Transverse colon (tissue), 4 donors: ENCODE measurements at places on chromosomes 4 and X. TPM values are rescaled to one million over a fixed set of nuclear protein-coding genes. Genes with fewer than 3 reads are reported as not detected.

Gene MAEA
- total RNA-seq, result 211 TPM

GRCh38 chr4:46016306-46016705 is 107.5 kb downstream of the GABRG1 start:
- DNase-seq, result no peak

DNA sequence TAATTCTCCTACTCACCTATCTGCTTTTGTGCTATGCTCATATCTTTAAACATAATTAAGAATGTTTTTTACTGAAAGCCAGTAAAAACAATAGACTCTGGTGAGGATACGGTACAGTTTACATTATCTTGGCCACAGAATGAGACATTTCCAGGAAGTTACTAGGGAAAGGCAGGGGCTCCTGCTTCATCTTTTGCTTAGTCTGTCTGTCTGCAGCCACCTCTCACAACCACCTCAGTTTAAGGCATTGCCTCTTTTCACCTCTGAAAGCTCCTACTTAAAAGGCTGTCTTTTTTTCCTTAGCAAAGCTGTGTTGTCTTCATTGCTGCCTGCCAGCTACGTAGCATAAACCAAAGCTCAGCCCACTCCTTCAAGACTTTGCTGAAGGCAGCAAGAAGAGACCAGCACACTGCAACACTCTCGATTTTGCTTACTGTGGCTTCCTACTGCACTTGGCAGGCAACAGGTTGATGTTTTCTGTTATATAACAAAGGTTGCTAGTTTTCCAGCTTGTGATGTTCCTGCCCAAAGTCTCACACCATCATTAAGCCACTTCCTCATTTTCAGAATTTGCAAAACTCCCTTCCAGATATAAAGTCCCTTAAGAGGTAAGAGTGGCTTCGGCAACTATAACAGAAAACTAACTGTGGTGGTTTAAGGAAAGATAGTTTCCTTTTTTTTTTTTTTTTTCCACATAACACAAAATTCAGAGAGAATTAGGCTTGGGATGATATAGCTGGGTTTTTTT is 432.9 kb downstream of the GRXCR1 start:
- no peak for DNase-seq

GRCh38 chr4:89111833-89112563 is 665 bp downstream of the TIGD2 start:
- peak; percentile 25 for DNase-seq

Gene PPP1R2C
- not detected for total RNA-seq

Gene GPR34
- total RNA-seq, result 5.1 TPM

Gene ADH6
- 15.2 TPM for total RNA-seq

GRCh38 chr4:20095805-20096541 is 155.7 kb upstream of the SLIT2 start:
- no peak for DNase-seq

Gene CT45A10
- total RNA-seq, result not detected

DNA sequence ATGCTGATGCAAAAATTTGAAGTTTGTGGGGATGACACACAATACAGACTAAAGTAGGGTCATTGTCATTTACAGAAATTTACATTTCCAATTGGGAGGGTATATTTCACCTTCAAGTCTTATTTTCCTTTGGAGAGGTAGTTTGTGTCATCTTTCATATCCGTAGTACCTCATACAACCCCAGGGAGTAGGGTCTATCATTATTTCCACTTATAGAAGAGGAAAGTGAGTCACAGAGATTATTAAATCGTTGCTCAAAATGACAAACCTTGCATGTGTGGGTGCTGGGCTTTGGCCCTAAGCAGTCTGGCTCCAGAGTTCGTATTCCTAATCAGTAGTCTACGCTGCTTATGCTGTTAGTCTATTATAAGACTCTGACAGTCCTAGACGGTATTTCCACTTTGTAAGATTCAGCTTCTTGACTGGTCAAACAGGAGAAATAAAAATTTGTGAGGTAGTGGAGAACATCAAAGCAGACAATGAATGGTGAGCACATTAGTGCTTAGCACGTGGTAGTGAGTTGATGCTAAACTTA is 516.5 kb downstream of the PCDH7 start:
- no peak for DNase-seq

DNA sequence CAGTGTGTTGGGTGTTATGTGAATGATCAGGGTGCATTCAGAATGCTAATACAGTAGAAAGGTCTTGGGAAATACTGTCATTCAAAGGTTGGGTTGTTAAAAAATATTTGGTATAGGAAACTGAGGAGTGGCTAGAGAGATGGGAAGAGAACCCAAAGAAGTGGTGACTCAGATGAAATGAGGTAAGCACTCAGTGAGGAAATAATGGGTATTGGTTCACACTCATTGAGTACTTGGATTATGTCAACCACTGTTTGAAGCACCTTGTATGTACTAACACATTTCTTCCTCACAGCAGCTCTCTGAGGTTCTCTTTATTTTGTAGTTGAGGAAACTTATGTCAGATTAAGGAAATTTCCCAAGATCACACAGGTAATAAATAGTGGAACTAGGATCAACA is 40.8 kb upstream of the NUDT6 start:
- DNase-seq, result no peak

- DNase-seq, result no peak
Observed at GRCh38 chr4:43049326-43049725, 156.8 kb downstream of the GRXCR1 start.

Gene PTCHD1
- 0.40 TPM for total RNA-seq

Gene MTM1
- 43.0 TPM for total RNA-seq

DNA sequence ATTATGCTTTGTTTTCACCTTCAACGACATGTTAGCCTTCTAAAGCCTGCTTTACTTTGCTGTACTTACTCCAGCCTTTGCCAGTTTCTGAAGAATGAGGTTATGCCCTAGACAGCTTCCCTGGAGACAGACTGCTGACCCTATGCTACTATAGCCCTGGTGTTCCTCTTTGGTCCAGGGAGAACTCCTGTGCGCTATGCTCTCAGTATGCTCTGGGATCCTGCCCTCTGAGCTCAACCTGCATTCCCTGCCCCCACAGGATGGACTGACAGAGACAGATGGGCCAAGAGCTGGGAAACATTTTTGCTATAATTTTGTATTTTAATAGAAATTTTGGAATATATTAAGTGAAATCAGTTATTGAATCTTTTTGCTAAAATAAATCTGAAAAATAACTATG is 425.9 kb downstream of the TMA16 start:
- DNase-seq, result no peak

GRCh38 chr4:26217481-26217880 is 103.3 kb upstream of the RBPJ start:
- DNase-seq, result no peak

DNA sequence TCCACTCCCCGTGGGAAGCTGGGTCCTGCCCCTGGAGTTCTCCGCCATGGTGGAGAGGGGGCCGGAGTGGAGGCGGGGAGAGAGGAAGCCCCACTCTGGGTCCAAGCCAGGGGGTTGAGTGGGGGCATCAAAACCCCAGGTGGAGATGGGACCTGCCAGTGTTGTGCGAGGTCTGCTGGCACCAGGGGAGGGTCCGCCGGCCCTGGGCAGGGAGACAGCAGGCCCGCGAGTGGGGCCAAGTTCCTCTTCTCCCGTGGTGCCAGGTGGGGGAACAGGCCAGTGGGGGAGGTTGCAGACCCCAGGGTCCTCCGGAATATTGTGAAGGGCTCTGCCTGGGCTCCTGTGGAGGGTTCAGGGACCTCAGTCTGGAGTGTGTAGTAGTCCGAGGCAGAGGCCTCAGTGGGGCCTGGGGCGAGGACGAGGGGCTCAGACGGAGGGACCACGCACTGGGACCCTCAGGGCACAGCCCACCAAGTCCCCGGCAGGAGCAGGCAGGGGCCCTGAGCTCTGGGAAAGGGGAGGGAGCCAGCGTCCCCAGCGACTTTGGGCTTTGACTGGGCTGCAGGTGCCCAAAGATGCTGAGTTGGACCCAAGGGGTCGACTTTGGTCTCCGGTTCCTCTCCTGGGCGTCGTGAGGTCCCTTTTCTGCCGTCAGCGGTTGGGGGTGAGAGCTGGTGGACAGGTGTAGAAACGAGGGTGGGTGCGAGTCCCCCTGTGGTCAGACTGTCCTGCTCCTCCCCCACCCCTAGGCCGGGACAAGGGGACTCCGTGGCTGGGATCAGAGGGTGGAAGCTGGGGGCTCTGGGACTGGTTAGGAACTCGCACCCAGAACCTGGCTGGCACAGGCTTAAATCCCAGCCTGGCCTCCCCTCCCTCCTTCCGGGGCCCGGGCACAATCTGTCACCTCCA is 43.8 kb upstream of the NKX1-1 start:
- DNase-seq, result no peak

DNA sequence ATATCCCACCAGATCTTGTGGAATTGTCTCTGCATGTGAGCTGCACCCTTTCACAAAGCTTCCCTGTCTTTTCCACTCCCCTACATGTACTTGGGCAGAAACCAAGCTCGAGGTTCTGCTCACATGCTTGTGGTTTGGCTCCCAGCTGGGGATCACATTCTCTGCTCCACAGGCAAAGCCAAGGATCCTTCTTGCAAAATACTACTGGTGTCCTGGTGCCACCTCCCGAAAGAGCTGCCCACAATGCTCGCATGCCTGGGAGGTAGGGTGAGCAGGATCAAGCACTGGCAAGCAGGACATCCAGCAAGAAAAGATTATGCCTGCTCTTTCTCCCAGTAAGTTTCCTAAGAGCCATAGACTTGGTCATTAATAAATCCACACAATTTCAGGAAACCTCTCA is 45.1 kb upstream of the PPARGC1A start:
- DNase-seq, result peak; percentile 35

- no peak for DNase-seq
Observed at GRCh38 chr4:25233194-25233593, 639 bp upstream of the PI4K2B start.

GRCh38 chrX:132488819-132489577 is at the start of gene MBNL3:
Gene MBNL3 (minus strand): TSS chrX:132489038. CDS start chrX:132439611, 49,427 bp downstream.
- DNase-seq, result peak; percentile 81

Gene TRO
- total RNA-seq, result 1.4 TPM

Gene CSAG3
- total RNA-seq, result not detected

Gene SLC34A2
- total RNA-seq, result not detected

Gene NAP1L2
- total RNA-seq, result 2.9 TPM

- peak; percentile 86 for DNase-seq
Observed at GRCh38 chrX:12946838-12947544, 27.9 kb upstream of the TMSB4X start.

Gene DRP2
- 0.82 TPM for total RNA-seq

DNA sequence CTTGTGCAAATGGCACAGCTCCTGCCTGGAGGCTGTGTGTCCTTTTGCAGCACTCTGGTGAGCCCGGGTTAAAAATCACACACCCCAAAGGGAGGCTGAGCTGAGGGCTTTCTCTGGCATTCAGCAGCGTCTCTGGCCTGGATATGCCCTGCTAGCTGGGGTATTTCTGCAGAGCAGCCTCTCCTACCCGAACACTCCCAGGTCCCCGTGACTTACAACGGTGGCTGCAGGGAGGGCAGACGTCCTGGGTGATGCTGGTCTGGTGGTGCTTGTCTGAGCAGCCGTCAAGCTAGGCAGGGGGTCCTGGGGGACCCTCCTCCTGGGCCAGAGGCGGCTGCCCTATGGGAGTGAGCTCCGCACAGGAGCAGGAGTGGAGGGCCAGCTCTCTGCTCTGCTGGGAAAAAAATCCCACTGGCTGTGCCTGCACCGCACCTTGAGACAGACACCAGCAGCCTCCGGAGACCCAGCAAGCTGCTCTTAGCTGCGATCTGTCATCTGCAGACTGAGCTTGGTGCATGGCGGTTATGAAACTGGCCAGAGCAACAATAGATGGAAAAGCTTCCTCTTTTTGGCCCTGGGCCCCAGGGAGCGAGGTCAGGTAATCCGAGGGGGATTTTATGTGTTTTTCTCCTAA is 41.3 kb upstream of the ASMTL start:
- DNase-seq, result peak; percentile 34

Gene VGLL1
- not detected for total RNA-seq

Gene KDR
- total RNA-seq, result 1.9 TPM

GRCh38 chrX:44951572-44952067 is 78.6 kb downstream of the KDM6A start:
- no peak for DNase-seq

Gene GBA3
- total RNA-seq, result 2.8 TPM

DNA sequence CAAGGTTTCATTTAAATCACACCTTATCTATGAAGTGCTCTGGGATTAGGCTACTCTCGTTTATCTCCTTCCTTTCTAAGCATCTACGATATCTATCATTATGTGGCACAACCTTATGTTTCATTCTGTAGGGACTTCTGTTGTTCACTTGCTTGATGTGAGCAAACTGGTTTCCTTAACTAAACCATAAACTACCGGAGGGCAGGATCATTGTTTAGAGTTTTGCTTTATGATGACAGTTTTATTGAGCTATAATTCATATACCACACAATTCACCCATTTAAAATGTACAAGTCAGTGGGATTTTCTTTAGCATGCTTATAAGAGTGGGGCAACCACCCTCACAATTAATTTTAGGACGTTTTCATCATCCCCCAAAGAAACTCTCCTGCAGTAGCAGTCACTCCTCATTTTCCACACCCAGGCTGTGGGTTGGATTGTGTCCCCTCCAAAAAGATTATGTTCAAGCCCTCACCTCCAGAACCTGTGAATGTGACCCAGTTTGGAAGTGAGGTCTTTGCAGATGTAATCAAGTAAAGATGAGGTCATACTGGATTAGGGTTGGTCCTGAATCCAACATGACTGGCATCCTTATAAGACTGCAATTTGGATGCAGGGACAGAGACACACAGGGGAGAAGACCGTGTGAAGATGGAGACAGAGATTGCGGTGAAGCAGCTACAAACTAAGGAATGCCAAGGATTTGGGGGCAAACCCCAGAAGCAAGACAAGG is 42.1 kb upstream of the SH3RF1 start:
- DNase-seq, result no peak

DNA sequence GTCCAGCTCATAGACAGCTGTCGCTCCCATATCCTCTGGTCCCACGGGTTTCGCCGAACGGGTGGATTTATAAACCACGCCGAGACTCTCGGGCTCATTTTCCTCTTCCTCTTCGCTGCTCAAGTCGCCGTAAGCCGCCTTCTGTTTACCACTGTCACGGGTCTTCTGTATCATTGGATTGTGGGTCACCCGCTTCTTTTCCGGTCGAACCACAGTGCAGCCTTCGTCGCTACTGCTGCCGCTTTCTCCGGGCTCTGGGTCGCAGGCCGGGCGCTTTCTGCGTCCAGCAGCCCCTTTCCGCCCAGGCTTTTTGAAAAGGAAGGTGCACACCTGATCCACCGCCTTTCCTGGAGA is 311 bp downstream of the RNF113A start:
- no peak for DNase-seq

DNA sequence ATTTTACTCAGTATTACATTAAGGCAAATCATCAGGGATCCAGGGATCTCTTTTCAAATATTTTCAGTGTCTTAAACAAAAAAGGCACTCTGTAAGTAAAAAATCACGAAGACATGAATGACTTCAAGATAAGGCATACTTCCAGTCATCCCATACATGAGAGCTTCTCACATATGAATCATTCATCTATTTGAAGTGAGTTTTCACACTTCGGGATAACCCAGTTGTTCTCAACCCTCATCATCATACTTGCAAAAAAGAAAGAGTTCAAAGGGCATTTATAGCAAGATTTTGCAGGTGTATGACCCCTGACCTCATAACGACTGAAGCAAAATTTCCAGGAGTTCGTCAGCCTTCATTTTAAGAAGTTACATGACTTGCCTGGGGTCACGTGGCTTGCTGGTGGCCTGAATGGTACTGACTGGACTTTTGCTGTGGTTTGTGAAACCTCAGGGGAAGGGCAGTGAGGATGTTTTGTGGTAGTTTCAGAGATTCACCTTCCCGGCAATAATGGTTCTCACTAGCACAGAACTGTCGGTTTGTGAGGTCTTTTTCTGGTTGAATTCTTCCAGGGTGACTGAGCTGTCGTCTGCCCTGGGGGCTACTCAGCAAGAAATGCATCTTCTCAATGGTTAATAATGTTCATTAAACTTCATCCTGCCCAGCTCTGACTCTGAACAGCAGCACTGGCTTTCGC is 115.8 kb upstream of the SHISA3 start:
- no peak for DNase-seq

- DNase-seq, result peak; percentile 15
Observed at GRCh38 chr4:15325987-15326386, 101.8 kb upstream of the C1QTNF7 start.
